ENCODE measurements at places on chromosomes 1 and 21.

DNA sequence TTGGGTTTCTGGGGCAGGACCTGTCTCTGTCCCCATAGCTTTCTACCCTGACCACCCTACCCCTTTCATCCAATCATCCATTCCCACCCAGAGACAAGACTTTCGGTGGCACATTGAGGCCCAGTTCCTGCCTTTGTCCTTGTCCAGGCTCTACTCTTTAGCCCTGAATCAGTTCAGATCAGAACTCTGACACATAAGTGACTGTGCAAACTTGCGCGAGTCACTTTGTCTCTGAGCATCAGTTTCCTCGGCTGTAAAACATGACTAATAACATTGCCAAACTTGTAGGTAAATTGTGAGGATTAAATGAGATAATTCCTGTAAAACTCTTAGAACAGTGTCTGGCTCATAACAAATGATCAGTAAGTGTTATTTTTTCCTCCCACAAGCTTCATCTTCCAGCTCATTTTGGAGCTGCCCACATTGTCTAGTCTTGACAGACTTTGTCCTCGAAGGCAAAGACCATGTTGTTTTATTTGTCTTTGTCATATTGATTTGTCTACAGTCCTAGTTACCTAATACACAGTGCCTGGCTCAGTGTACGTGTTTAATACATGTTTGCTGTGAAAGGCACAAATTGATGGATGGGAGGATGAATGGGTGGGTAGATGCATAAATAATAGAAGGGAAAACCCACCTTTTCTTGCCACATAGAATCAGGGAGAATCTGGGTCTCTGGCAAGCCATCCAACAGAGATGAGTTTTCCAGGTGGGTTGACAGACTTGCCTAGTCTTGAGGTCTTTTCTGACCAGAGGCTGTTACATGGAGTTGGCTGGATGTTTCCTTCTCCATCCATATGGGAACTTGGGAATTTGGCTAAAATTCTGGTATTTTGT, 262.9 kb downstream of the OMA1 start:
- no peak overlapping the region for H3K4me3 ChIP-seq
- no peaks in the 10 kb centered on the region for H3K4me1 ChIP-seq
- no peaks in the 10 kb centered on the region for H3K36me3 ChIP-seq
- DNase-seq, result no peak
- no peak overlapping the region for H3K27ac ChIP-seq

DNA sequence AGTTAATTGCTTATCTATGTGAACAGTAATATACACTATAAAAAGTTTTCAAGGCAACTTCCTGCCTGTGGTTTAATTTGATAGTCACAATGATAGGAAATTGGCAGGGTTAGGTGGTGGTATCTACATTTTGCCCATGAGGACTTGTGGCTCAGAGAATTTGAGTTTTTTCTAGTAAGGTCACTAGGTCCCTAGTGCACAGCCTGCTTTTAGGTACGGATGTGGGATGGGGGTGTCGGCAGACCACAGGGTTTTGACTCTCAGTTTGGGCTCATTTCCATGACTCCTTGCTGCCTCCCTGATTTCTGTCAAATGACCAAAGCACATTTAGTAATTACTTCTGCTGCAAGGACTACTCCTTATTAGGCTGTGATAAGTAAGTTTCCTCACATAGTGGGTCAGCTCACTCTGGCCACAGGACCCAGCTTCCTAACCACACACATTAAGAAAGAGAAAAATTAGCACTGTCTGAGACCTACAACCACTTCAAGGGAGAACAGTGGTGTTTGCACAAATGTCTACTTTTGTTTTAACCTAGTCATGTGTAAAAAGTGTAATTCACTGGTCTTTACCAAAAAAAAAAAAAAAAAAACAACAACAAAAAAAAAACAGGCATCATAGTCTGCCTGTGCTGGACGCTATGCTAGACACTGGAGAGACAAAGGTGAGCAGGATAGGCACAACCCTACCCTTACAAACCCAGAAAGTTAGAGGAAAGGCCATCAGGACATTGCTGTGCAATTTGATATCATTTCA, 43.7 kb downstream of the MRPL39 start:
- H3K27ac ChIP-seq, result no peak overlapping the region
- H3K27me3 ChIP-seq, result no peaks in the 10 kb centered on the region
- DNase-seq, result no peak
- H3K4me3 ChIP-seq, result no peak overlapping the region
- no peaks in the 10 kb centered on the region for H3K4me1 ChIP-seq

DNA sequence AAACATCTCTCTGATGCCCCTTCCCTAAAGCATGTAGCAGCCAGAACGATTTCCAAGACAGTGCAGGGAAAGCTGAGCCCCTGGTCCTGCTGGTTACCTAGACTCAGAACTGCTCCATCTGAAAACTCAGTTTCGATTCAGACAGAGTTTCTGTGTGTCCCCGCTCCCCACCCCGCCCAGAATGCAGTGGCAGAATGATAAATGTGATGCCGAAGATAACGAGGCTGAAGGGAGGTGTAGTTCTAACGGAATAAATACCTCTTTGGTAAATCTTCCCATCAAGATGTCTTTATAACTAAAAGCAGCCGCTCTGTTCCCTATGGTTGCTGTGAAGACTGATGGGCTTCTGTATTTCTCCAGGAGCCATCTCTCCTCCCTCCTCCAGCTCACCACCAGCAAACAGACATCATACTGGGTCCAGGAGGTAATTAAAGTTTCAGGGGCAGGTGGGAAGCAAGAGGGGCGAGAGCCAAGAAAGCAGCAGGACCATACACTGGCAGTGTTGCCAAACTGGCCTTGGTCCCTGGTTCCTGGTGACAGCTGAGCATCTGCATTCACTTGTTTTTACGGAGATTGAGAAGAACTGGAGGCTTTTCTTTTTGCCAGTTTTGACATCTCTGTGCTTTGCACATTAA, 76.9 kb downstream of the DDX20 start:
- H3K27ac ChIP-seq, result no peak overlapping the region
- H3K36me3 ChIP-seq, result no peaks in the 10 kb centered on the region
- no peaks in the 10 kb centered on the region for H3K27me3 ChIP-seq
- DNase-seq, result no peak
- no peak overlapping the region for H3K4me3 ChIP-seq
- H3K4me1 ChIP-seq, result no peaks in the 10 kb centered on the region

DNA sequence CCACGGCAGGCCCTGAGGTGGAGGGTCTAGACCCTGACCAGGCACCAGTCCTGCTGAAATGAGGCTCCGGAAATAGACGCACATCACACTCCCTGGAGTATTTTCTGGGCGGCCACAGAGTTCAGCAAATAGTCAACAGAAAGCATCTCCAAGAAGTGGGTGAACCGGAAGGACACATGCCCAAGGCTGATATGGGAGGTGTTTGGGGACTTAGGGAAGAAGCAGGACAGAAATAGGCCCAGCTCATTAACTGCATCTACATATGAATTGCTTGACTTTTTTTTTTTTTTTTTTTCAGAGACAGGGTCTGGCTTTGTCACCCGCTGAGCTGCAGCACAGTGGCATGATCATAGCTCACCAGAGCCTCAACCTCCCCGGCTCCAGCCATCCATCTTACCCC, 36.5 kb upstream of the GPR157 start:
- no peaks in the 10 kb centered on the region for H3K27me3 ChIP-seq
- no peak for DNase-seq
- H3K4me3 ChIP-seq, result no peak overlapping the region
- H3K27ac ChIP-seq, result peak overlapping the region; percentile 94
- H3K4me1 ChIP-seq, result peaks cover 48% of the 10 kb centered on the region
- H3K36me3 ChIP-seq, result no peaks in the 10 kb centered on the region

GRCh38 chr1:24266398-24266941, 52.7 kb upstream of the GRHL3 start:
- H3K36me3 ChIP-seq, result no peaks in the 10 kb centered on the region
- DNase-seq, result no peak
- no peak overlapping the region for H3K4me3 ChIP-seq
